CD8-positive, alpha-beta T cell (primary cell): ENCODE measurements at places on chromosomes 7 and 10. TPM values are rescaled to one million over a fixed set of nuclear protein-coding genes. Genes with fewer than 3 reads are reported as not detected.

Gene CNNM1
- total RNA-seq: not detected

Gene CYP2C8
- not detected for total RNA-seq

Gene CELF2
- total RNA-seq: 127 TPM

Gene SLC26A4
- total RNA-seq: not detected

Gene SMURF1
- total RNA-seq: 42.5 TPM

Gene TRIL
- not detected for total RNA-seq

Gene AASS
- 0.84 TPM for total RNA-seq

Gene EN2
- total RNA-seq: not detected

- peak; percentile 88 for DNase-seq
Observed at GRCh38 chr7:4681886-4682620, at the start of gene FOXK1. Gene FOXK1 (plus strand): TSS chr7:4682295. CDS start chr7:4682309, 14 bp downstream.

DNA sequence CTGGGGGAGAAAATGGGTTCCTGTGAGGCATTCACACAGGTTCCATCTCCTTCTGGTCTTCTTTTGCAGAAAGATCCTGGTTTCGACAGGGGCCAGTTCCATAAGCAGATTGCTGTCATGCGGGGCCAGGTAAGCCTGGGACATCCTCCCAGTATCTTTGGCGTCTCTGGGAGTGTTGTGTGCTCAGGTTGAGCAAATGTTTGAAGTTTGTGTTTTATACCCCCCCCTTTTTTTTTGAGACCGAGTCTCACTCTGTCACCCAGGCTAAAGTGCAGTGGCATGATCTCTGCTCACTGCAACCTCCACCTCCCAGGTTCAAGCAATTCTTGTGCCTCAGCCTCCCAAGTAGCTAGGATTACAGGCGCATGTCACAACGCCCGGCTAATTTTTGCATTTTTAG lies 20.0 kb downstream of the AVPI1 start:
- no peak for DNase-seq

GRCh38 chr10:47295411-47295810 lies 4.6 kb upstream of the GDF10 start:
- DNase-seq: no peak

DNA sequence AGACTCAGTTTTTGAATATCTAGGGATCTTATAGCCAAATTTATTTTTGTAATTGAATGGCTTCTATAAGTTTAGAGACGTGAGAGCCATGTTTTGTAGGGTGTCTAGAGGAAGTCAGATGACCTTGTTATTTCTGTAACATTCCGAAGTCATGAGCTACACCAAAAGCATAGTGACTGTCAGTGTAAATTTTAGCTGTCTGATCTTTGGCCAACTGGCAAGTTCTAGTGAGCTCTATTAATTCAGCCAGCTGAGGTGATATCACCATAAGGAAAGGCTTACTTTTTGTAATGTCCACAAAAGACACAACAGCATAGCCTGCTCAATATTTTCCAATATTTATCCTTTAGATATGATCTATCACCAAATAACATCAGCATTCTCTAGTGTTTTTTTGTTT lies 9.9 kb upstream of the NT5C3A start:
- no peak for DNase-seq

DNA sequence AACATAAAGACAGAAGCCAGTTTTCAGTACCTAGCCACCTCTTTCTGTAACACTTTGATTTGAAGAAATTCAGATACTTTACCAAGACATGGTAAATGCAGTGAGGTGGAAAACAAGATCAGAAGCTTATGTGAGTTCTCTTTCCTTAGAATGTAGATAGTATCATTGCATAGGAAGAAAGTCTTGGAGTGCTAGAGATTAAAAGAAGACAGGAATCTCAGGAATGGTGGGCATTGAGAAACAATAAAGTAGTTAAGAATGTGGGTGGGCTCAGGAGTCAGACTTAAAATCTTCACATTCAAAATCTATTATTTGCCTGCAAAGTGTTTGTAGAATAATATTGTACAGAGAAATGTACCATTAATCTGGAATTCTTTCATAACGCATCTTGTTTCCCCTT lies 58.9 kb downstream of the POLL start:
- no peak for DNase-seq

- no peak for DNase-seq
Observed at GRCh38 chr7:36084485-36085091, 68.5 kb upstream of the EEPD1 start.

DNA sequence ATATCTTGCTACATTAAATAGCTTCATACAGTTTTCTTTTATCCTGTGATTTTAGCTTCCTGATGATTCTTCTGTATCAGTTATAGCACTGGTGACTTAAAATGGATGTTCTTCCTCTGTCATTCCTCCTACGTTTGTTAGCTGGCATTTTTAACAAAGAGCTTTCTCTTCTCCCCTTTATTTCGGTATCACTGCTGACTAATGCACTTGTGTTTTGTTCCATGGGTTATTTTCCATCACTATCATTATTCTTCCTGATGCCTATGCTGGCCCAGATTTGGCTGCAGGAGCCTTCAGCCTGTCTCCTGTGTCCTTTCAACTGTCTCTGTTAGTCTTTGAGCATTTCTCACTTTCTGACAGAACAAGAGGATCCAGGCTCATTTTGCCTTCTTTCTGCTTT lies 13.1 kb downstream of the BMS1 start:
- no peak for DNase-seq

GRCh38 chr10:116103668-116104067 lies 169.3 kb downstream of the GFRA1 start:
- DNase-seq: no peak

GRCh38 chr10:79293841-79294581 lies 53.3 kb upstream of the PPIF start:
- no peak for DNase-seq

DNA sequence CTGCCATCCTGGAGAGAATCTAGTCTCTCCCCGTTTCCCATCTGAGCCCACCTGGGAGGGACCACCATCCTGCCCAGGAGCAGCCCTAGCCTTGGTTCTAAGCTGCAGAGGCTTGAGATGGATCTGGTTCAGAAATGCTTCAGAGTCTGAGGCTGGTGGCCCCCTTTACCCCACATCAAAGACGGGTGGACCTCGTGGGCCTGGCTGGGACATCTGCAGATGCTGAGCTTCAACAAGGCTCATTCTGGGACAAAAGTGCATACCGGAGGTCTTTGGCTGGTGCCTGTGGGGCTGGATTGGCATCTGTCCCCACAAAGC lies 4.9 kb upstream of the IRF5 start:
- no peak for DNase-seq

- DNase-seq: no peak
Observed at GRCh38 chr7:15495170-15495569, 66.6 kb downstream of the AGMO start.

DNA sequence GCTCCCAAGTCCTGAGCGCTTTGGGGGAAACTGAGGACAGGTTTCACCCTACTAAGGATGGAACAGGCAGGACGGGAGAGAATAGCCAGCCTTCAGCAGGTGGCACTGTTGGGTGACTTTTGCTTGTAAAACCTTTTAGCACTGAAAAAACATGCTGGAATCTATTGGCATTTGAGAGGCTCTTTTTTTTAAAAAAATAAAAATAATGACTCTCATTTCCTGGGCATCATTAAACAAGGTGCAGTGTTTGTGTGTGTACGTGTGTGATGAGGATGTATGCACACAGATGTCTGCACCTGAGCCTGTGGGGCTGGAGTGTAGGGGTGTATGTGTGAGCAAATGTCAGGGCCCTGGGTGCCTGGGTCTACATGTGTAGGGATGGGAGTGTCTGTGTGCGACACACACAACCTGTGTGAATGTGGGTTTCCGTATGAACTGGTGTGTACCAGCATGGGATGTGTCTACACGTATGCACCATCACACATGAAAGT lies 177.9 kb downstream of the RPS24 start:
- DNase-seq: no peak

GRCh38 chr10:119541459-119542356 lies 811 bp downstream of the RGS10 start:
- peak; percentile 30 for DNase-seq
